ENCODE measurements at places on chromosomes 1 and 21.

GRCh38 chr1:48740621-48741020 is 36.1 kb downstream of the BEND5 start:
- H3K4me1 ChIP-seq = no peaks in the 10 kb centered on the region
- no peaks in the 10 kb centered on the region for H3K27me3 ChIP-seq
- H3K36me3 ChIP-seq = no peaks in the 10 kb centered on the region
- H3K4me3 ChIP-seq = no peak overlapping the region
- H3K27ac ChIP-seq = no peak overlapping the region
- no peak for ATAC-seq

GRCh38 chr1:57678138-57678537 is 254.3 kb upstream of the DAB1 start:
- no peak overlapping the region for H3K4me3 ChIP-seq
- H3K4me1 ChIP-seq = no peaks in the 10 kb centered on the region
- no peak for ATAC-seq

GRCh38 chr1:159705251-159705903 is 9.0 kb downstream of the CRP start:
- no peak for ATAC-seq
- peaks cover 4% of the 10 kb centered on the region for H3K27me3 ChIP-seq
- no peak overlapping the region for H3K27ac ChIP-seq
- no peaks in the 10 kb centered on the region for H3K36me3 ChIP-seq

DNA sequence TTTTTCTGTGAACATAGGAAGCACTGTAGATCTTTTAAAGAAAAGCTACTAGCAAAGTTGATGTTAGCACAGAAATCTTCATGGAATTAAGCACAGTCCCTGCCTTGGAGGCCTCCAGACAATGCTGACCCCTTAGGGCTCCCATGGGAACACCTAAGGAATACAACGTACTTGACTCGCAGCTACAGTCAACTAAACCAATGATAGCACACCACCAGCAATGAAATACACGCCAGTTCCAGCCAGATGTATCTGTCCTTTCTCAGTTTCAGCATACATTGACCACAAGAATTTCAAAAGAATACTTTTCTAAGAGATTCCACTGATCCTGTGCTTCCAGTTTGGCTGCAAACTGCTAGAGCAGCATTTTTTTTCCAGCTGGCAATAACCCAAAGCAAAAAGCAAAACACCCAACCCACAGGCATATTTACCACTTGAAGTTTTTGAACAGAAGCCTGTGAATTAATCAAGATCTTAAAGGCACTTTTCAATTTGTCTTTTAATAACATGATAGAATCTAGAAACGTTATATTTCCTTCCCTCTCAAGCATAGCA is 42.8 kb upstream of the KRTAP11-1 start:
- no peaks in the 10 kb centered on the region for H3K36me3 ChIP-seq
- no peak for ATAC-seq
- no peaks in the 10 kb centered on the region for H3K4me1 ChIP-seq
- H3K4me3 ChIP-seq = no peak overlapping the region
- no peak overlapping the region for H3K27ac ChIP-seq
- H3K27me3 ChIP-seq = peaks cover 17% of the 10 kb centered on the region

- no peaks in the 10 kb centered on the region for H3K4me1 ChIP-seq
- H3K4me3 ChIP-seq = no peak overlapping the region
- no peaks in the 10 kb centered on the region for H3K36me3 ChIP-seq
- no peak overlapping the region for H3K27ac ChIP-seq
- peaks cover 16% of the 10 kb centered on the region for H3K27me3 ChIP-seq
Measured at GRCh38 chr1:224939844-224940425, 10.5 kb downstream of the DNAH14 start.

GRCh38 chr1:187682112-187682511 is 853.4 kb downstream of the PLA2G4A start:
- no peak overlapping the region for H3K4me3 ChIP-seq
- H3K27me3 ChIP-seq = no peaks in the 10 kb centered on the region
- no peak overlapping the region for H3K27ac ChIP-seq

GRCh38 chr1:214422137-214422671 is 129.2 kb downstream of the PTPN14 start:
- ATAC-seq = no peak
- H3K27ac ChIP-seq = no peak overlapping the region
- no peak overlapping the region for H3K4me3 ChIP-seq

GRCh38 chr1:227428803-227429202 is 110.5 kb upstream of the CDC42BPA start:
- H3K36me3 ChIP-seq = no peaks in the 10 kb centered on the region
- ATAC-seq = no peak
- H3K4me1 ChIP-seq = no peaks in the 10 kb centered on the region
- no peak overlapping the region for H3K27ac ChIP-seq
- H3K4me3 ChIP-seq = no peak overlapping the region

DNA sequence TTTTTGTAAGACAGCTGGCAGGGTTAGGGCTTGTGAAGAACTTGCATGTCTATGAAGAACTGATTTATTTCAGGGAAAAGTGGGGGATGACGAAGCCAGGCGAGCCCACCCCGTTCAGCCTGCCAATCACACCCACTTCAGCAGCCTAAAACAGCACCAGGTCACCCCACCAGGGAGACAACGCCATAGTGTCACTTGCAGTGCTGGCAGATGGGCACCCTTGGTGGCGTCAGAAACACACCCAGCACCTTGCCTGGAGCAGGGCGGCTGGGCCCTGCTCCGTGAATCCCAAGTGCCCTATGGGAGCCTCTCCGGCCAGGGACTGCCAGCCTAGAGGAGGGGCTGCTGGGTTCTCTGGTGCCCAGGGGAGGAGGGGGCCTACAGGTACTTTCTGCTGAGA is 5.0 kb upstream of the NADK start:
- H3K27me3 ChIP-seq = no peaks in the 10 kb centered on the region
- ATAC-seq = no peak

DNA sequence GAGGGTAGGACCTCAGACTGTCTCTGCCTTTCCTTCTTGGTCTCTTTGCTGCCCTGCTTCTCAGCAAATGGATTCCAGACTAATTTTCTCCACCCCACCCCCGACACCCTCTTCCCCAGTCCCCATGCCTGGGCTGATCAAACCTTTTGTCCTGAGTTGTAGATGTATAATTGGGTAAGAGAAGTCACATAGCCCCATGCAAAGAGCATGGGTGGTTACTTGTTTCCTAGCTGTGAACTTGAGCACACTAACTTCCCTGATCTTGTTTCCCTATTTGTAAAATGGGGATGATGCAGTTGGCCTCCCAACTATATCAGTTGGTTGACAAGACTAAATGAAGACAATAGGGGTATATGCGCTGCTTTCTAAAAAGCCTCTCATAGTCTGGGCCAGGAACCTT is 9.2 kb downstream of the PADI6 start:
- H3K4me1 ChIP-seq = no peaks in the 10 kb centered on the region
- ATAC-seq = no peak
- H3K27ac ChIP-seq = no peak overlapping the region
- H3K4me3 ChIP-seq = no peak overlapping the region
- peaks cover 26% of the 10 kb centered on the region for H3K27me3 ChIP-seq

DNA sequence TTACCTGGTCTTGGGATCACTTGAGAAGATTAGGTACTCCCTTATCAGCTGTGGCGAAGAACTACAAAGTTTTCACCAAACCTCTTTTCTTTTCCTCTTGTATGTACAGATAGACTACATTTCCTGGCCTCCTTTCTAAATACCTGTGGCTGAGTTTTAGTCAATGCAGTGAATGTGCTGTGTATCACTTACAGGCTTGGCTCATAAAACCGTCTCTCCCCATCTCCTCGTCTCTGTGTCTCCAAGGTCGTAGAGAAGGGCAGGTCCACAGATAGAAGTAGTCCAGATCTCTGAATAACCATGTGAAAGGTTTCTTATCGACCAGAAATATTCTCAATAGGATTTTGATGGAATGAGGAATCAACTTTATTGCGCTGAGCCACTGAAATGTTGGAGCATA is 9.0 kb upstream of the JUN start:
- no peaks in the 10 kb centered on the region for H3K36me3 ChIP-seq
- H3K4me1 ChIP-seq = peaks cover 16% of the 10 kb centered on the region
- no peak for ATAC-seq

DNA sequence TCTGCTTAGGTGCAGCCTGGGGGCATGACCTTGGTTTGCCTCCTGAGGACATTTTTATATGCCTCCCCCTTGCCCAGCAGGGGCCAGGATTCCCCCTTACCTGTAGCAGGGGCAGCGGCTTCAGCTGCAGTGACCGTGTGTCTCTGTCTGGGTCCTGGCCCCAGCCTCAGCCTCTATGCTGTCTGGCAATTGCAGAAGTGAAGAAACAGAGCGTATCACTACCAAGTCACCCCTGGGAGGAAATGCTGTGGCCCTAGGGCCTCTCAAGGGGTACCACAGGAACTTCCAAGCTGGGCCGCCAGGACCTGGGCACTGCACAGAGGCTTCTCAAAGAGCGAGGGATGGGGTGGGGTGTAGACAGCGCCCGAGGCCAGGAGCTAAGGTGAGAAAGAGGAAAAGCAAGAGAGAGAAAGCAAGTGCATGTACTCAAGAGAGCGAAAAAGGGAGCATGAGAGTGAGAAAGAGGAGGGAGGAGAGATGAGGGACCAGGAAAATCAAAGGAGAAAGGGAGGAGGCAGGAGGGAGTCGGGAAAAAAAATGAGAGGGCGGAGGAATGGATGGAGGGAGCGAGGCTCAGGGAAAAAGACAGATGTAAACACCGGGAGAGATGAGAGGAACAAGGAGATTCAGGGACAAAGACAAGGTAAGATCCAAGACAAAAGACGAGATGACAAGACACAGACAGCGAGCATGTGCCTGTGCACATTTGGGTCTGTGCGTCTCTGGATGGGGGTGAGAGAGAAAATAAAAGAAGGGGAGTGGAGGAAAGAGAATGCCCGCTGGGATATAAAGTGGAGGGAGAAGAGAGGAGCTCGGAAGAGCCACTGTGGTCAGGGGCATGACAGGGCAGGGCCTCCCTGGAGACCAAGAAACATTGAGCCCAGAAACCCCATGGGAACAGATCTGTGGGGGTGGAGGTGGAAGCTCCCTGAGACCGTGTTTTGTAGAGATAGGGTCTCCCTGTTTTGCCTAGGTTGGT is at the start of gene PTAFR:
TSS of gene PTAFR (minus strand) at position 199 of the 979 bp plus-strand sequence. CDS start 25,669 bp downstream, outside the sequence.
- no peak for ATAC-seq
- no peak within 1 kb of the TSS for H3K27ac ChIP-seq
- H3K27me3 ChIP-seq = peaks cover 30% of the 10 kb centered on the region
- no peaks in the 10 kb centered on the region for H3K36me3 ChIP-seq
- H3K4me3 ChIP-seq = no peak within 1 kb of the TSS
- peaks cover 18% of the 10 kb centered on the region for H3K4me1 ChIP-seq

GRCh38 chr1:201354151-201354900 is 23.2 kb downstream of the TNNT2 start:
- no peak for ATAC-seq
- no peak overlapping the region for H3K27ac ChIP-seq
- no peaks in the 10 kb centered on the region for H3K36me3 ChIP-seq
- no peaks in the 10 kb centered on the region for H3K4me1 ChIP-seq
- H3K4me3 ChIP-seq = no peak overlapping the region

- peaks cover 20% of the 10 kb centered on the region for H3K4me1 ChIP-seq
- H3K4me3 ChIP-seq = peak overlapping the region; percentile 96
- H3K36me3 ChIP-seq = peaks cover 38% of the 10 kb centered on the region
- H3K27ac ChIP-seq = peak overlapping the region; percentile 93
- ATAC-seq = peak; percentile 49
Measured at GRCh38 chr1:89844241-89844807, 23.5 kb downstream of the LRRC8D start.

- H3K4me1 ChIP-seq = peaks cover 18% of the 10 kb centered on the region
- no peak overlapping the region for H3K4me3 ChIP-seq
- no peak for ATAC-seq
- no peaks in the 10 kb centered on the region for H3K27me3 ChIP-seq
- H3K27ac ChIP-seq = no peak overlapping the region
Measured at GRCh38 chr1:57311411-57311810, 112.4 kb downstream of the DAB1 start.

DNA sequence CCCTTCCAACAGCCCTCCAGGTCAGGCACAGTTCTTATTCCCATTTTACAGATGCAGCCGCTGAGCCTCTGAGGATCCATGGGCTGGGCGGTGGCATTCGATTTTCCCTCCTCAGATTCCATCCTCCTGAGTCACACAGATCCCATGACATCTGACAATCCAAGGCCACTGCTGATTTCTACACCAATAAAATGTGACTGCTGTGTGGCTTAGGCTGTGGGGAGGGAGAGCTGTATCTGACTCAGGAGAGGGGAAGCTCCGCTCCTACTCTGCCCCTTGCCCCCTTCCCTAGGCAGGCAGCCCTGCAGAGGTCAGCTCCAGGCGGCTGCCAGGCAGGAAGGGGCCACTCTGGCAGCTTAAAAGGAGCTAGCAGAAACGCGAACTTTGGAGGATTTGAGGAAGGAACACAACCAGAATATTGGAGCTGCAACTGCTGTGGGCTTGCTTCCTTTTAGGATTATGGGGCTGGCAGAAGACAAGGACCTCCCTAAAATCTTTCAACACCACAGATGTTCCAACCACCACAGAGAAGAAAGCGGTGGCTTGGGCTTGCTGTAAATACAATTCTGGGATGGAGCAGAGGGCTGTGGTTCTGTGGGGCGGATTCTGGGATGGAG is 50.0 kb downstream of the MRPL37 start:
- no peak overlapping the region for H3K27ac ChIP-seq
- no peaks in the 10 kb centered on the region for H3K27me3 ChIP-seq
- no peak overlapping the region for H3K4me3 ChIP-seq
- no peak for ATAC-seq
- no peaks in the 10 kb centered on the region for H3K4me1 ChIP-seq
- peaks cover 6% of the 10 kb centered on the region for H3K36me3 ChIP-seq

DNA sequence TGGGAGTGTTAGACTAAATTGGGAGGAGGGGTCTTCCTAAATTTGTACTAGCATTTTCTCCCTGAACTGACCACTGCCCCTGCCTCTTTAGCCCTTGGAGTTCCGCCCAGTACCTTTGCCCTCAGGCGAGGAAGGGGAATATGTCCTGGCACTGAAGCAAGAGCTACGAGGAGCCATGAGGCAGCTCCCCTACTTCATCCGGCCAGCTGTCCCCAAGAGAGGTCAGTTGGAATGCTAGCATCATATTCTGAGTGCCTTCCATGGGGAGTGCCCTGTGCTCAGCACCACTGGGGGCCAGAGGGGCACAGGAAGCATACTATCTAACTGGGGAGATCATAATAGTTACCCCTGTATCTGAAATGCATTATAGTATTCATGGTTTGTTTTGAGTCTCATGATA is 10.7 kb downstream of the POLR3GL start:
- peaks cover 13% of the 10 kb centered on the region for H3K36me3 ChIP-seq
- peak overlapping the region; percentile 14 for H3K27ac ChIP-seq
- ATAC-seq = no peak

DNA sequence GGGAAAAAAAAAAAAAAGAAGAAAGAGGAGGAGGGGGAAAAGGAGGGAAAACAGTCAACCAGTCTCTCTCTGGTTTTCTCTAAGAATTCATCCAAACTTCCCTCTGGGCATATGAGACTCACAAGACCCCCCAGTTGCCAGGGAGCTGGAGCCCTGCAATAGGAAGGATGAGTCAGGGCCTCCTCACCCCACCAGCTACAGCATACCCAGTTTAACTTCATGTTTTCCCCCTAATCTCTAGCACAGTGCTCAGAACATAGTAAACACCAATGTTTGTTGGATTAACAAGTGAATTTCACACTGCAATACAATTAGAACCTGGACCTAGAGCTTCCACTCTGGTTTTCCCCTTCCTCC is 7.8 kb downstream of the F11R start:
- peaks cover 24% of the 10 kb centered on the region for H3K4me1 ChIP-seq
- H3K27ac ChIP-seq = peak overlapping the region; percentile 95
- peaks cover 39% of the 10 kb centered on the region for H3K36me3 ChIP-seq
- no peak for ATAC-seq

Data from activated T-helper 17 cell treated with anti-CD3 and anti-CD28 coated beads, Interleukin-2, amount 50 U/mL, for 72 hours (primary cell).